ENCODE measurements at places on chromosomes 11 and 22. TPM values are rescaled to one million over a fixed set of nuclear protein-coding genes. Genes with fewer than 3 reads are reported as not detected.

The TBX10 gene
- not detected for total RNA-seq

The PRRG4 gene
- 0.09 TPM for total RNA-seq

The KIAA1671 gene
- total RNA-seq = 29.4 TPM

The FGF4 gene
- not detected for total RNA-seq

The A4GALT gene
- total RNA-seq = 8.5 TPM

The ATXN10 gene
- 106 TPM for total RNA-seq

The MS4A4A gene
- total RNA-seq = not detected

The OTOG gene
- not detected for total RNA-seq

The IFTAP gene
- total RNA-seq = 37.5 TPM

The FBLN1 gene
- 0.09 TPM for total RNA-seq

The MYRF gene
- total RNA-seq = 4.0 TPM

The OOSP3 gene
- total RNA-seq = not detected

The POU2AF1 gene
- total RNA-seq = not detected

The GPR83 gene
- 0.09 TPM for total RNA-seq

The WNT7B gene
- total RNA-seq = not detected

The HMBS gene
- 2.9 TPM for total RNA-seq

The CADM1 gene
- 3.4 TPM for total RNA-seq

The PHOX2A gene
- not detected for total RNA-seq

The POLR2L gene
- total RNA-seq = 159 TPM

The KCTD21 gene
- 7.9 TPM for total RNA-seq

The SAA2 gene
- not detected for total RNA-seq
